ENCODE measurements at places on chromosomes 11 and 22.

- no peak for DNase-seq
Measured at GRCh38 chr11:72297828-72298227, 53.9 kb upstream of the PHOX2A start.

DNA sequence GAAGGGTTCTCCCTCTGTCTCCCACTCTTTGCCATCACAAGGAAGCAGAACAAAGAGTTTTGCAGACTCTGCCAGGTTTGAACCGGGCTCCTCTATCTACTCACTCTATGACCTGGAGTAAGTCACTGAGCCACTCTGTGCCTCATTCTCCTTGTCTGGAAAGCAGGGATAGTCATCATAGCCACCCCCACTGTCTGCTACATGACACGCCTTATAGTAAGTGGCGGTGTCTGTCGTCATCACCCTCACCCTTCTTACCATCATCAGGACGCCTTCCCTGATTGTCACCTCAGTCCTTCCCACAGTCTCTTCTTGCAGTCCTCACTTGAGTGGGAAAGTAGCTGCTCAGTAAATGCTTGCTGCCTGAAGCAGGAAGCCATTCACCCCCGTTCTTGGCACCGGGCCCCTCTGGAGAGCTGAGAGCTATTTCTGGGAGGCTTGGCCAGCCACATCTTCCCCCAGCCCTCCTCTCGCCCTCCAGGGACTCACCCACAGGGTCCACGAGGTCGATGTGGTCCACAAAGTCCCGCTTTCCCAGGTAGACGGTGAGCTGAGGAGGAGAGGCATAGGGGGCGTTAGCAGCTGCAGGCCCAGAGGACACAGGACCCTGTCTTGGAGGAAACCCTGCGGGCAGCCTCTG lies 46.4 kb downstream of the TPBGL start:
- DNase-seq, result no peak

DNA sequence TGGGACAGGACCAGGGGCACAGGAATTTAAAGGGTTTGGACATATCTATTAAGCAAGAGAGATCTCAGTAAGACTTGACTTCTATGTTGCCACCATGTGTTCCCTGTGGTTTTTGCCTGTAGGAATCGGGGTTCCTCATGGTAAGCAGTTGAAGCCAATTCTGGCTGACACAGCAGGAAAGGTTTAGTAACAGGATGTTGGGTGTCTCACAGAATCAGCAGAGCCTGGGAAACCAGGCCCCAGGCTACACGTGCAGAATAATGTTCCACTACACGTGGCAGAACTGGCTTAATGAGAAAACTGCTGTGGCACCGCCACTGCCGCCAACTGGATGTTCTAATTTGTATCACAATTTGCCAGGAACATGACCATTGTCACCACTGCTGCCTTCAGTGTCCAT lies 264.6 kb upstream of the PLET1 start:
- no peak for DNase-seq

DNA sequence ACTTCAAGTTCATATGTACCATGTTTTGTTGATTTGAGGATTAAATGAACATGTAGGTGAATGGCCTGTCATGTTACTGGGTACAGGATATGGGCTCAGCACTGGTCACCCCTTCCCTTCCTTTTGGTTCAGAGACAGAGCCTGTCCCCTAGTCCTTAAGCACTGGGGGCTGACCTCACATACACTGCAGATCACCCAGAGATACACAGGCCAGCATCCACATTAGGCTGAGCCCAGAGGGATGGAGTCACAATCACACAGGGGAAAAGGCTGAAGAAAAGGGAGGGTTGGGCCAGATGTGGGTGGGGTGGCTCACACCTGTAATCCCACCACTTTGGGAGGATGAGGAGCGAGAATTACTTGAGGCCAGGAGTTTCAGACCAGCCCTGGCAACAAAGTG lies 62.3 kb downstream of the IGLL5 start:
- no peak for DNase-seq

DNA sequence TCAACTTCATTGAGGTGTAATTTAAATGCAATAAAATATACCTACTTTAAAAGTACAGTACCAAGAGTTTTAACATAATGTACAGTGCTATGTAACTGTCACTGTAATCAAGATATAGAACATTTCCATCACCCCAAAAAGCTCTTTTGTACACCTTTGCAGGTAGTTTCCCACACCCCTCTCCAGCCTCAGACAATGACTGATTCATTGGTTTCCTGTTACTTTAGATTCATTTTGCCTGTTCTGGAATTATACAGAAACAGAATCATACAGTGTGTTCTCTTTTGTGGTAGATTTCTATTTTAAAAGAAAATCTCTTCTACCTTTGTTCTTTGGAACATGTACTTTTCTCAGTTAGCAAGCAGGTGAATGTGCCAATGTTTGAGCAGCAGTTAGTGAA lies 38.2 kb downstream of the SHISA8 start:
- DNase-seq, result no peak

GRCh38 chr11:44285756-44286155 lies 24.2 kb downstream of the ALX4 start:
- DNase-seq, result no peak

GRCh38 chr11:121807051-121807450 lies 309.0 kb downstream of the BLID start:
- DNase-seq, result no peak

Measured in H1 (cell line).